ENCODE measurements at places on chromosomes 1 and 21.

- DNase-seq, result no peak
Observed at GRCh38 chr1:8670371-8670818, 147.0 kb downstream of the RERE start.

DNA sequence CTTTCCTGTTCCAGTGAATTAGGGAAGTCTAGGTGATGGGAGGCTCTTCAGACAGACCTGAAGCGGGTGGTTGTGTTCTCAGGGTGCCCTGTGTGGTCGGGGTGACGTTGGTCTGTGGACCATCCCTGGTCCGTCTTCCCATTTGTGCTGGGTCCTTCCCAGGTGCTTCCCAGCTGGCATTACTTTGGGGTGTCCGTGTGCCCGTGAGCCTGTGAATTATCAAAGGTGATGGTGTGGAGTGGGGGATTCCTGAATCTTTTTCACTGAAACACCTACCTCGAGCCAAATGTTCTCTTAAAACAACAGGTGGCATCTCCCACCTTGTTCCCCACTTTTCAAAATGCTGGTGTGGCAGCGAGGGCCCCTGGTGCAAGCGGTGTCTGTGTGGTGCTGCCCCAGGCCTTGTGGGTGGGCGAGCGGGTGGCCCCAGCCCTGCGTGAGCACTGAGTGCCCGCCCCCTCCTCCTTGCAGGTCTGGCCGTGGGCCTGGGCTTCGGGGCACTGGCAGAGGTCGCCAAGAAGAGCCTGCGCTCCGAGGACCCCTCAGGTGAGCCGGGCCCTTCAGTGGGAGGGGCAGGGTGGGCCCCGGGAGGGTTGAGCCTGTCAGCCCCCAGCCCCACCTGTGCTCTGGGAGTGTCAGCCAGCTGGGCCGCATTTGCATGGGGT lies 37.0 kb downstream of the COQ8A start:
- no peak for DNase-seq

GRCh38 chr1:2504949-2505272 lies 21.5 kb downstream of the PANK4 start:
- no peak for DNase-seq

DNA sequence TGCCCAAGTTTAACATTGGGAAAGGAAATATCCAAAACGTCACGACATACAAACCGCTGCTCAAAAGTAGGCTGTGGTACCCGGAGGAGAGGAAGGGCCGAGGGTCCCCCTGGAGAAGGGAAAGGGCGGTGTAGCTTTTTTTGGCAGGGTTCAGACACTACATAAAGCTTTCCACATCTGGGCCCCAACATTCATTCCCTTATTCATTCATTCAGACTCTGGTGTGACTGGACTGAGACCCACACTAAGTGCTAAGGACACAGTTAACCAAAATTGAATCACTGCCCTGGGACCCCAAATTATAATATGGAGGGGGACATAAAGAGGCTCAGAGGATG lies 10.3 kb upstream of the COL8A2 start:
- no peak for DNase-seq

GRCh38 chr1:151273924-151274466 lies 8.1 kb upstream of the ZNF687 start:
- no peak for DNase-seq

DNA sequence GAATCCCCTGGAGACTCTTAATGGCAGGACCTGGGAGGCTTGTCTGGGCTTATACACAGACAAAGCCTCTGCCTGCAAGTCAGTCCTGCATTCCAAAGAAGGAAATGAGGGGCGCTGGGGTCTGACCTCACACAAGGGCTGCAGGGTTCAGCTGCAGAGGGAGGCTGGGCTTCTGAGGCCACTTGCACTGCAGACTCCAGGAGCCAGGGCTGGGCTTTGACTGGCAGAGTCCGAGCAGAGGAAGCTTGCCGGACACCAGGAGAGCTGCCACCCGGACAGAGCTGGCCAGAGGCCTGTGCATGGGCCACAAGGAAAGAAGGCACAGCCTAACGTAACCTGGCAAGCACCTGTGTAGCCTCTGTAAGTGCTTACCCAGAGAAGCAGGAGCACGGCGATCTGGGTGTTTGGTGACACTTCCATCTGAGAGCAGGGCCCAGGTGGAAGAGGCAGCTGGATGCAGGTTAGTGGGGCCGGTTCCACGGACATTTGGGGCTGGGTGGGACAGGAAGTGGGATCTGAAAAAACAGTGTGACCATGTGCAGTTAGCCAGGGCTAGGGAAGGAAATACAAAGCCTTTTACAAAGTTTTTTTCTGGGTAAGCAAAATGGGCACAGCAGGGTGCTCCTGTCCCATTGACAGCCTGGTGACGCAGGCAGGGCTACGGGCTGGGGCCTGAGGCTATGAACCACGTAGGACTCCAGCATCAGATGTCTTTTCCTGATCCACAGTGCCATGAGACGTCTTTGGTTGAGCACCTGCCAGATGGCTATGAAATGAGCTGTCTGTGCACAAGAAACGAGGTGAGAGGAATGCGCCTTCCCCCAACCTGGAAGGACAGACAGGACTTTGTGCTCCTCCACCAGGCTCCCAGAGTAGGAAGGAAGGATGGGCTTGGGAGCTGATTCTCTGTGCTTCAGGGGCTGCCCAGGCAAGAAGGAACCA lies 37.3 kb upstream of the LBR start:
- no peak for DNase-seq

DNA sequence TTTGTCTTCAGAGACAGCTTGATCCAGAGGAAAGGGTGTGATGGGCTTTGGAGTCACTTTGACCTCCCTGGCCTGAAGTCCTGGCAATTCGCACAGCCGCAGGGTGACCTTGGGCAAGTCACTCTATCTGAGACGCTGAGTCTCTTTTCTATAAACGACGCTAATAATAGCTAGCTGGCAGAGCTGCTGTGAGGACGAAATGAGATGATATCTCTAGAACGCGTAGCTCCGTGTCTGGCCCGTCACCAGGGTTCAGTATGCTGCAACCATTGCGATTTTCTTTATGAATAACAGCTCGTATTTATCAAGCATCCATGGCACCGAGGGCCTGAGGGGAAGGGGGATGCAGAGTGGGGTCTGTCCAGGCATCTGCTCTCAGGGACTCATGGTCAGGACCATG lies 58.7 kb downstream of the IGSF21 start:
- DNase-seq, result no peak

- no peak for DNase-seq
Observed at GRCh38 chr1:109818271-109818987, 54.7 kb upstream of the EPS8L3 start.
